ENCODE measurements at places on chromosomes 5 and 9.

DNA sequence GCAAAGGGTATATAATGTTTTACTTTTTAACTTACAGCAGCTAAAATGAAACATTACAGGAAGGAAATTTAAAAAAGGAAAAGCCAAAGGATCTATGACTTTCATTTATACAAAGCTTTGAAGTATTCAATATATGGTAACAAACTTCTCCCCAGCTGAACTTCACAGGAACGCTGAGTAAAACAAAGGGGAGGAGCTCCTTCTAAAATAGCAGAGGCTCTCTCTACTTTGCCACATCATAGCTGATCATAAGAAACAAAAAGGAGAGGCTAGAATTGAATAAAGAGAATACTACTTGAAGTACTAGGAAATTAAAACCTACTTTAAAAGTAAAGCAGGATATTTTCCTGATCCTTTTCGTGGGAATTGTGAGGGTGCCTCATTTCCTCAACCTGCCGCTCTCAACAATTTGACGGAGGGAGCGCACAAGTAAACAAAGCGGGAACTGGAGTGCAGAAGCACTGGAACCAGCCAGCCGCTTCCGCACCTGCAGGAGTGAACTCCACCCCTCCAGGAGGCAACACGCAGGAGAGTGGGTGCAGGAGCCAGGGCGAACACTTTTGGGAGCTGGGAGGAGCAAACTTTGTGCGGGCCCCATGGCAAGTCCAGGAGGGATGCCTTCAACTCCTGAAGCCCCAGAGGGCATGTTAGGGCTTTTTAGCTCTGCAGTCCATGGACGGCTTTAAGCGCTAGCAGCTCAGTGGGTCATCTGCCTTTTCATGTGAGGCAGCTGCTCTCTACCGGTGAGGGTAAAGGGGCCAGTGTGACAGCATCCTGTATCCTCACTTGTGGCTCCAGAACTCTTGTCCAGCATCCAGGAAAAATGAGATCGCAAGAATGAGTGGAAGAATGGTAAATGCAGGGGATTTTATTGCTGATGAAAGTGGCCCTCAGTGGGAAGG lies 757.4 kb downstream of the PTPRD start:
- DNase-seq: no peak

GRCh38 chr9:112050544-112051475 lies 124.3 kb downstream of the SUSD1 start:
- peak; percentile 62 for DNase-seq

GRCh38 chr5:65149827-65150226 lies 331.9 kb downstream of the ADAMTS6 start:
- no peak for DNase-seq

DNA sequence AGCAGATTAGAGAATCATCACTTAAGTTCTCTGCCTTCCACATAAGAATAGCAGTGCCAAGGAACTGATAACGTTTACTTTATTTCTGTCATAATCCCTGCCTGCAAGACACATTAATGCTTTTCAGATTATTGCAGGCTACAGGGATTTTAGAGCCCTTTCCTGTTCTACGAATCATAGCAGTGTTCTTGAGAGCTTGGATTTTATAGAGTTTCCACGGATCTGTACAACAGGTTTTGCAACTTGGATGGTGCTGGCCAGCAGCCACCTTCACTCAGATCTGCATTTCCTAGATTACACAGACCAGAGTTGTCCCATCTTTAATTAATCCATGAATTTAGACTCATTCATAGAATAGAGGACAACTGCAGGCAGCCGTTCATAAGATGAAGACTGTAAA lies 38.1 kb downstream of the SLC12A2 start:
- DNase-seq: peak; percentile 16

DNA sequence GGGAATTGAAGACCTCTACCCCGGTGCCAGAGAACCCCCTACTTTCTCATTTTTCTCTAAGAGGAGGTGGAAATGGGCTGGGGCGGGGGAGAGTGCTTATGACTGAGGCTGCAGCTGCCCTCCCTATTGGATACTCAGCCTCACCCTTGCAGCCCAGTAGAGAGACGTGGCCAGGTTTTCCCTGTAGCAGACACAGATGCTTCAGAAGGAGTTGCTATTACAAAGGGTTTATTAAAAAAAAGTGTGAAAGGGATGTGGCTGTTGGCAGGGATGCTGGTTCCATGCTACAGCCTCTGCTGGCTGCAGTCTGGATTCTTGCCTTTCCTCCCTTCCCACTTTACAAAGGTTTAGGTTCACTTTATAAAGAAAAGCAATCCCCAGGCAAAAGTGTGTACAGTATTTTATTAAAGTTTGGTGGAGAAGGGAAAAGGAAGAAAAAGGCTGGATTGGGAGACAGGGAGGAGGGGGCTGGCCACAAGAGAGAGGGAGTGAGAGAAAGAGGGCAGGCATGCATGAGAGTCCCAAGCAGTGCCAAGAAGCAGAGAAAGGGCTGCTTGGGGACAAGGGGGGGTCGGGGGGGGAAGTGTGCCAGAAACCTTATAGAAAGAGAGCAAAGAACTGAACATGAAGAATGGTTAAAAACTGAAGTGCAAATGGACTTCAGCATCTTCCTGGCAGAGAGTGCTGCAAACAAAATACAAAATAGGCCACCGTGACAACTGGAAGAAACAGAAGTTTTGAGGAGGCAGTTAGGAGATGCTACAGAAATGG lies 29.5 kb upstream of the NFIB start:
- DNase-seq: no peak

- no peak for DNase-seq
Observed at GRCh38 chr9:33172256-33173238, 5.4 kb upstream of the B4GALT1 start.

DNA sequence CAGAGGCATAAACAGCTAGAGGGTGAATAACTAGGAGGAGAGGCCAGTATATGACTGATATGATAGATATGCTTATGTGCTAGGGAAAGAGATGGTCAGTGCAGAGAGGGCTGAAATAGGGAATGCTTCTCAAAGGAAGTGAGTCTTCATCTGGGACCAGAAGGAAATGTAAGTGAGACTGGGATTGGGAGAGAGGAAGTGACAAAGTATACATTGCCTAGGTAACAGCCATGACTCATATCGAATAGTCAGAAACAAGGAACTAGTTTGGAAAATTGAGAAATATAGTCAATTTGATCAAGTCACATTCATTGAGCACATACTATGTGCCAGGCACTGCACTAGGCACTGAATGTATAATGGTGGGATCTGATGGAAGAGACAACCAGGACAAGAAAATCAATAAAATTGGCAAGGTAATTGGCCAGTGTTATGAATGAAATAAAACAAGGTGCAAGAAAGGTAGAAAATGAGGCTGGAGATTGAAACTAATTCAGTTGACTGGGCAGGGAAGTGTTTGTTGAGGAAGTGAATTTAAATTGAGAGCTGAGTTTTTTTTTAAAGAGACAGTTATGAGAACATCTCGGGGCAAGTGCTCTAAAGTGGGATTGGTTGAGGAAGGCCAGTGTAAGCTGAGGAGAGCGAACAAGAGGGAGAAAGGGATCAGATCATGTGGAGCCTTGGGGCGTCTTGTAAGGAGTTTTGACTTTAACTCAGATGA lies 4.3 kb downstream of the ERAP2 start:
- DNase-seq: no peak
